ENCODE measurements at places on chromosomes 3 and 15.

GRCh38 chr15:32918547-32918946 lies 200.7 kb downstream of the GREM1 start:
- no peak for DNase-seq

- DNase-seq = no peak
Observed at GRCh38 chr3:147361454-147362420, 44.6 kb downstream of the ZIC4 start.

DNA sequence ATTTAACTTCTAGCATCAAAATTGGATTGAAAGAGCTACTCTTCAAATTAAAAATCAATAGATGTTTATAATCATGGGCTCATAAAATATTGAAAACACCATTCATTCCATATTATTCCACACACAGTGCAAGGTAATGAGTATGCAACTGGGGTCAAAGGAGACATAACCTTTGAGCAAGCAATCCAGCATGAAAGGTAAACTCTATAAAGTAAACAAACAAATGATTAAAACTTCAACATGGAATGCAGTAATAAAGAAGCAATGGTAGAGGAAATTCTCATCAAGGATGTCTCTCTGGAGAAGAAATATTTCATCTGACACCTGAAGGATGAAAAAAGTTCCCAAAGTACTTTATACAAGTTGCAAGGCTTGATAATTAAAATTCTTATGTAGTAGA lies 25.8 kb downstream of the MECOM start:
- DNase-seq = no peak

- DNase-seq = no peak
Observed at GRCh38 chr3:55654123-55654760, 167.1 kb upstream of the WNT5A start.

- DNase-seq = no peak
Observed at GRCh38 chr3:186849374-186849975, 7.0 kb downstream of the ADIPOQ start.

DNA sequence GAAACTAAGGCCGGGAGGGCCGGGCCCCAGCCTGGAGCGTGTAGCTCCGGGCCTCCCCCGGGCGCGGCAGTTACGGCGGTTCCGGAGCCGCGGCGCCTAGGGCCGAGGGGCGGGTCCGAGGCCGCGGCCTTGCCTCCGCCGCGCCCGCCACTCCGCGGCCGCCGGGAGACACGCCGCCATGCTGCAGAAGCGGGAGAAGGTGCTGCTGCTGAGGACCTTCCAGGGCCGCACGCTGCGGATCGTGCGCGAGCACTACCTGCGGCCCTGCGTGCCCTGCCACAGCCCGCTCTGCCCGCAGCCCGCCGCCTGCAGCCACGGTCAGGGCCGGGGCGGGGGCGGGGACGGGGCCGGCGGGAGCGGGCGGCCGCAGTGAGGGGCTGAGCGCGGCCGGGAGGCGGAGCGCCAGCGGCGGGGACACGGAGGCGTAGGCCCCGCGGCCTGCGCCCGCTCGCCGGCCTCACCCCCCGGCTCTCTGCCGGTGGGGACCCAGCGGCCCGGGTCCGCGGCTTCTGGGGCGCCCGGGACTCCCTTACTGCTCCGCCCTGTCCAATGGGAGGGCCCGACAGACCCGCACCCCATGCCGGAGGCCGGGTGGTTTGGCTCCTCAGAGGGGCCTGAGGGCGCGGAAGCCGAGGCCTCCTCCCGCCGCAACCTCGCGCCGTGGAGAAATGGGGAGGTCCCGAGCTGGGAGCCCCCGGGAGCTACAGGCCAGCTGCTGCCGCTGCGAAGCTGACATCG lies at the start of gene DIS3L:
Gene DIS3L (plus strand): TSS at position 150 of the 738 bp plus-strand sequence. CDS start 29 bp downstream, at position 179.
- DNase-seq = no peak

- DNase-seq = peak; percentile 97
Observed at GRCh38 chr15:83323296-83323711, 38.8 kb upstream of the BNC1 start.

- DNase-seq = no peak
Observed at GRCh38 chr3:171086914-171087313, 60.4 kb upstream of the SLC2A2 start.

- DNase-seq = no peak
Observed at GRCh38 chr3:134105876-134106556, 76.3 kb upstream of the SLCO2A1 start.

- DNase-seq = no peak
Observed at GRCh38 chr3:184344579-184345316, 7.3 kb downstream of the FAM131A start.

DNA sequence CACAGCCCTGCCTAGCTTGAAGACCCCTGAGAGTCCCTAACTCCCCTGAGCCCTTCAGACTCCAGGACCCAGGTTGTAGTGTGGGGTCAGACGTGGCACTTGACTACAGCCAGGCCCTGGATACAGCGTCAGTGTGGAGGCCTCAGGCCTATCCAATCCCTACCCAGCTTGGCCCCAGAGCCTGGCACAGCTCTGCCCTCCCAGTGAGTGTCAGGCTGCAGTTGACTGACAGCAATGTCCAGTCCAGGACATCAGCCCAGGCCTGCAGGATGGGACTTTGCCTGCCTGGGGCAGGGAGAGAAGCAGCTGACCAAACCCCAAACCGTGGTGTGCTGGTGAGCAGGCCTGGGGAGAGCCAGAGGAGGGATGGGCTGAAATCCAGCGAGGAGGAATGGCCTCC lies 27.3 kb downstream of the KLF13 start:
- no peak for DNase-seq

GRCh38 chr3:155995525-155996370 lies 124.6 kb upstream of the KCNAB1 start:
- DNase-seq = no peak

GRCh38 chr3:11757441-11757875 lies 89.2 kb downstream of the TAMM41 start:
- no peak for DNase-seq

- DNase-seq = no peak
Observed at GRCh38 chr3:121913305-121913990, 19.2 kb downstream of the SLC15A2 start.

- DNase-seq = peak; percentile 78
Observed at GRCh38 chr15:38555686-38556334, 8.8 kb downstream of the RASGRP1 start.

DNA sequence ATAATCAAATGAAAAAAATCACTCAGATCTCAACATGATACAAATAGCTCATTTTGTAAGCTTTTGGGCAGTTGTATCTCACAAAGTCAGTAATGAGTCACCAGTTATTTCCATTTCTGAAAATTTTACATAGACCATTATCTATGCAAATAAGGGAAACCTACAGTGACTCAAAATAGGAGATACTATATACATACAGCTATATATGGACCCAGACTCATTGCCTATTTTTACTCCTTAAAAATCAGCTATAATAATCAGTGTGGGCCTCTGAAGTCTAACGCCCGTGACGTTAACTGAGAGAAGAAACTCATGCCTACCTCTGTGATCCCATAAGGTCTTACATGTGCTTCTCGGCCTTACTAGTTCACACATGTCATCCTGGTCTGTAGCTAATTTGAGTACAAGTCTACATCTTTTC lies 31.6 kb downstream of the LRIG1 start:
- peak; percentile 50 for DNase-seq

DNA sequence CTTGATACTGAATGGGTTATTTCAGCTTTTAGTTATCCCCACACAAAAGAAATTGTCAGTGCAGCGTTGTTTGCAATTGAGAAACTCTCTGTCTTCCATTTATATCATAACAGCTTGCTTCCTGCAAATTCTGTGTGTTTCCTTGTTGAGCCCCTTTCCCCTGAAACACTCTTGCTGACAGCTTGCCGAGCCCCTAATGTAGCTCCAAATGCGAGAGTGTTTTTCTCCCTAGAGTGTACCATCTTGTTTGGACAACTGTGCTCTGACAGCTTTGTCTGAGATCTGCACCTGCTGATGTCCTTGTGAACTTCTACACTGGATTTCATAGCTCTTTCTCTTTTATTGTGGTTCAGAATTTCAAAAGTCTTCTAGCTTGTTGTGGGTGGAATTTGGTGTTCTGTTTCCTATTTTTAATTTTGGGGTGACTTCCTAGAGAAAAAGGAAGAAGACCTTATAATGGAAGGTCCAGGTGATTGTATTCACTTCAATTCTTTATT lies 343.5 kb downstream of the PDCD6IP start:
- no peak for DNase-seq

DNA sequence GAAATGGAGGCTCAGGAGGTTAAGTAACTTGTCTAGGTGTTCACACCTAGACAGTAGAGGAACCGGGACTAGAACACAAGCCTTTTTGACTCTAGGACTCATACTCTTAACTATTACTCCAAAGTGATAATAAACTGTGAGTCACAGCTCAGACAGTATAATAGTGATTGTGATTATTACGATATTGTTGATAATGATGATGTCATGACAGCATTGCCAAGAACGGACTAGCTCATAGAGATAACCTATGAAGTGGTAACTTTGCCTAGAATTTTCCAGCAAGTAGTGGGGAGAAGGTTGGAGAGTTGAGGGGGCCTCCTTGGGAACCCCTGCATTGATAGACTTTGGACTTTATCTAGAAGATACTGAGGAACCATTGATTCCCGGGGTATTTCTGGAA lies 34.0 kb downstream of the STARD5 start:
- DNase-seq = no peak

GRCh38 chr15:85849946-85850345 lies 55.2 kb upstream of the KLHL25 start:
- DNase-seq = no peak

DNA sequence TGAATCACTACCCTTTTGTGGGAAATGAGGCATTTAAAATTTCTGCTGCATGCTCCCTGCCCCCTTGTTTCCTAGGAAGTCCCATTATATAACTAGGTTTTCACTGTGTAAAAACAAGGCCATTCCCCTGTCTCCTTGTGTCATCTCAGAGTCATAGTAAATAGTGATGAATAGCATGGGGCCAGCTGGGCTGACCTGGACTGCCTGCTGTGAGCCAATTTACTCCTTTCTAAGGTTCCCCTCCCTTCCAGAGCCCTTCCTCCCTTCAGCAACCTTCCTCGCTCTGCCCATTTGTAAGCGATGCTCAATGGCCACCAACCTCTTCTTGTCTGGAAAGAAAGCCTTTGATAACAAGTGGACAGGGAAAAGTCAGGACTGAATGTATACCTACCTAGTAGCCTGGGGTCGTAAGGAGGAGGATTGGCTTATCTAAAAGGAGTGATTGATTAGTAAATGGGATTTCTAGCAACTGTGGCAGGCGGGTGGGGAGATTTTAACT lies 11.7 kb downstream of the ITGA11 start:
- DNase-seq = no peak

- DNase-seq = no peak
Observed at GRCh38 chr3:75129101-75129500, 514.6 kb upstream of the CNTN3 start.

GRCh38 chr15:73108676-73109075 lies 56.4 kb downstream of the NEO1 start:
- DNase-seq = no peak

DNA sequence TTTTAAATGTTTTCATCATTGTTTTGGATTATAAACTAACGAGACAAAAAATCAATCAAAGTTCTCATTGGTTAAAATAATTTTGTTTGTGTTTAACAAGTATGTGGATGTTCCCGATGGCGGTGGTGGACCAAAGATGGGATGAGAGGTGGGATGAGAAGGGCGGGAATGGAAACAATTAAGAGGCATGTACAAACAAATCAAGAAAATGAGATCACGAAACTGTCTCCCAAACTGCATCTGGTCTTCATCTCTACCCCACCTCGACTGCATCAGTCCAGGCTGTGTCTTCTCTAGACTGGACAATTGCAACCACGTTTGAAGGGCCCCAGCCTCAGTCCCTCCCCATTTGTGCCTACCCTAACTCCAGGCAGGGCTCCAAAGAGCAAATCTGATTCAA lies 56.1 kb downstream of the SLC12A8 start:
- no peak for DNase-seq

DNA sequence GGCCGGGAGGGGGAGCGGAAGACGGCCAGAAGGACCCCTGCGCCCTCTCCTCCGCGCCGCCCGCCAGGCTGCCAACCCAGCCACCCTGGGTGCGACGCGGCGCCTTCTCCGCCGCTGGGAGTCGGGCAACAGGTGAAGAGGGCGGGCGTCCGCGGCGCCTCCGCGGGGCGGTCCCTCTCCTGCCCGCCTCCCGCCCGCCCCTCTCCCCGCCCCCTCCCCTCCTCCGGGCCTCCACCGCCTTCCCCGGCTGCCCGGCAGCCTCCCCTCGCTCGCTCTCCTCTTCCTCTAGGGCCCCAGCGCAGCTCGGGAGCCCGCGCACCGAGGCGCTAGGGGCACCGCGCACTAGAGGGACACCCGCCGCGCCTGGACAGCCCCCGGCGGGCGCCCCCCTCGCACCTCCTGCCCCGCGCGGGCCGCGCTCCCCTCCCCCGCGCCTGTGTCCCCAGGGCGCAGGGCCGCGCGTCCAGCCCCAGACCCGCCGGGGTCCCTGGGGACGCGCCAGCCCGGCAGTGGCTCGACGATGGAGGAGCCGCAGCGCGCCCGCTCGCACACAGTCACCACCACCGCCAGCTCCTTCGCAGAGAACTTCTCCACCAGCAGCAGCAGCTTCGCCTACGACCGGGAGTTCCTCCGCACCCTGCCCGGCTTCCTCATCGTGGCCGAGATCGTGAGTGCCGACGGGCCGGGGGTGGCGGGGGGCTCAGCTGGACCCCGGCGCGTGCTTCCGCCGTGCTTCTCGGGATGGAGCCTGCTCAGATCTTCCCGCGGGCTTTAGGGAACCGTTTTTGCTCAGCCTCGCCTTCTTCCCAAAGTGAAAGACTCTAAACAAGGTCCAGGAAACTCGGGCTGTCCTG lies at the start of gene CMTM8:
Gene CMTM8 (plus strand): TSS at position 228 of the 854 bp plus-strand sequence. CDS start 293 bp downstream, at position 521.
- no peak for DNase-seq

DNA sequence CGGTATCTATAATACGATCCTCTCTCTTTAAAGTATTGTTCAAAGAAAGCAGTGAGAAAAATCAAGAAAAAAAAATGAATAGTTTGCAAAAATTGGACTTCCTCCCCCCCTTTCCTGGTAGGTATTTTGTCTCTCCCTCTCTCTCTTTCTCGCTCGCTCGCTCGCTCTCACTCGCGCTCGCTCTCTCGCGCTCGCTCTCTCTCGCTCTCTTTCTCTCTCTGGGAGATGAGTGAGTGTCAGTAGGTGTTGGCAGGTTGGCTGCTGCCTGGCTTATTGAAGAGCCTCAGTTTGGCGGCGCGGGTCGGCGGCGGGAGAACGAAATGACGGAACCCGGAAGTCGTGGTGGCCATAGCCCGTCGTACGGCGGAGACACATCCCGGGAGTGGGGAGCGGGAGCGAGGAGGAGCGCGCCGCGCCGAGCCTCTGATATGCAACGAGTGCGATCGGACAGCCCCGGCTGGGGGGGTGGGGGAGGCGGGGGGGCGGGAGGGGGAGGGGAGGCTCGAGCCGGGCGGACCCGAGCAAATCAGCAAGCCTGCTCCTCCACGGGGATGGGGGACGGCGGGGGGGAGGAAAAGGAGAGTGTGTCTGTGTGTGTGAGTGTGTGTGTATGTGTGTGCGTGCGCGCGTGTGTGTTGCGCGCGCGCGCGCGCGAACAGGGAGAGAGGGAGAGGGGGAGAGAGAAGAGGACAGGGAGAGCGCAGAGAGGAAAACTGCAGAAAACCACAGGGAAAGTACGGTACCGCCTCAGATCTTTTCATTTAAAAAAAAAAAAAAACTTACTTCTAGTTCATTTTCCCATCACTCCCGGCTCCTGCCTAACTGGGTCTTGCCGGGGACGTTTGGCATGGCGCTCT lies at the start of gene MEIS2:
Gene MEIS2 (minus strand): TSS at position 441 of the 857 bp plus-strand sequence. CDS start 1,083 bp downstream, outside the sequence.
- DNase-seq = peak; percentile 61
